ENCODE measurements at places on chromosomes 3 and 15.

DNA sequence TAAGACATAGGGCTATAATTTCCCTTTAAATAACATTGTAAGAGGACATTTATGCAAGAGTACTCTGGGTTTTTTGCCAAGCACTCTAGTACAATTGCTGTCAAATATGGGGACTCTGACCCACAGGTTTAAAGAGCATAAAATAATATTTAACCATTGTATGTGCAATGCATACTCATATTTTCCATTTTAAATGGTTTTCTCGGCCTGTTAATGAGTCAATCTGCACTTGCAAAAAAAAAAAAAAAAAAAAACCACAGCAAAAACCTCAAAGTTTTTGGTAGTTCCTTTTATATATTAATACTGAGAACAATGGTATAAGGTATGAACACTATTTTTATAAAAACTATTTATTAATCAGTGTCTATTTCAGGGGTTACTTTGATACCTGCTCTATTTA, 304.0 kb upstream of the CBLB start:
- DNase-seq = no peak

GRCh38 chr3:72970942-72971341, 25.7 kb upstream of the PPP4R2 start:
- no peak for DNase-seq

GRCh38 chr3:189334064-189334920, 162.5 kb downstream of the TPRG1 start:
- DNase-seq = no peak

DNA sequence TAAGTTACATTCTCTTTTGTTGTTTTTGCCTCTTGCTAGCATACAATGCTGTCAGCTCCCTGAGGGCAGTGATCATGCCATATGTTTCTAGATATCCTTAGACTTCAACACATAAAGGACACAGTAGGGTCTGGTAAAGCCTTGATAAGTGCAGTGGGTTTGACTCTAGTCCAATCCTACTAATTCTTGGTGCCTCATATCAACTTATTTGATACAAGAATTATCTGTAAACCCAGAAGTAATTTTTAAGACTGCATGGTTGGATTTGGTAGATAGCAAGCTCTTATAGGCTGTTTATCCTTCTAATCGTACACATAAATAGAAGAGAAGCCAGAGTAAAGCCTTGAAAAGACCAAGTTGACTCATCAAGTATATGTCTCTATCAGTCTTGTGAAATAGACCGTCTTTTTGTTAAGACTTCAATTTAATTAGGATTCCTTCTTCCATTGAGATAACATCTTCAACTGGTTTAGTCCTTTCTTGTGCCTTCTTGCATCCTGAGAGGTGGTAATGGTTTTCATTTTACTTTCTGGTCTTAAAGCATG, 265.6 kb upstream of the CDIN1 start:
- no peak for DNase-seq

DNA sequence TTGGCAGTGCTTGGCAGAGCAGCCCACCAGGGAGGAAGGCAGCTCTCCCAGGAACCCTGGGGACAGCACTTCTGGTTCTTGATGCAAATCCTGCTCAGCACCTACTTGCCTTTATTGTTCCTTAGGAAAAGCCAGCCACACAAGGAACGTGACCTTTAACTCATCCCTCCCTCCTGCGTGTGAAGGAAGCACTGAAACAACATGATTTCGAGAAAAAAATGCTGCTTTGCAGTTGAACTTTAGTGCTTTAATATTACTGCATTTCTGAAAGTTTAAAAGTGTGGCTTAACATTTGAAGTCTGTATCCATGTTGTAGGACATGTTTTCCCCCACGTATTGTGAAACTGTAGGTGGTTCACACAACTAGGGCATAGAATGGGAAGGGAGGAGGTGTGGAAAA, 50.4 kb upstream of the CTNNB1 start:
- DNase-seq = no peak

DNA sequence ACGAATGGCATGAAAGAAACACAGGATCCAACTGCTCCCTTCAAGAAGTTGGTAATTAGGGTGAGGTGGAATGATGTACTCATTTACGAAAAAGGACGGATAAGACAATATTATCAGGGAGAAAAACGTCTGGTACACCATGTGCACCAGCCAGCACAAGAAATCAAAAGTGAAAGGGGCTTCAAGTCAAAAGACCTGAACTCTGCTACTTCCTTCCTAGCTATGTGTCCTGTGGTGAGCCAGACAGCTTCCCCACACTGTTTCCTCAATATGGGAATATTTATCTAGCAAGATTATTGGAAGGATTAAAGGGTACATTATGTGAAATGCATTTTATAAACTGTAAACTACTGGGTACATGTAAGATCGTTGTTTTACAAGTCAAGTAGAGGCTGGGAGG, 33.9 kb downstream of the RAB27A start:
- DNase-seq = no peak

DNA sequence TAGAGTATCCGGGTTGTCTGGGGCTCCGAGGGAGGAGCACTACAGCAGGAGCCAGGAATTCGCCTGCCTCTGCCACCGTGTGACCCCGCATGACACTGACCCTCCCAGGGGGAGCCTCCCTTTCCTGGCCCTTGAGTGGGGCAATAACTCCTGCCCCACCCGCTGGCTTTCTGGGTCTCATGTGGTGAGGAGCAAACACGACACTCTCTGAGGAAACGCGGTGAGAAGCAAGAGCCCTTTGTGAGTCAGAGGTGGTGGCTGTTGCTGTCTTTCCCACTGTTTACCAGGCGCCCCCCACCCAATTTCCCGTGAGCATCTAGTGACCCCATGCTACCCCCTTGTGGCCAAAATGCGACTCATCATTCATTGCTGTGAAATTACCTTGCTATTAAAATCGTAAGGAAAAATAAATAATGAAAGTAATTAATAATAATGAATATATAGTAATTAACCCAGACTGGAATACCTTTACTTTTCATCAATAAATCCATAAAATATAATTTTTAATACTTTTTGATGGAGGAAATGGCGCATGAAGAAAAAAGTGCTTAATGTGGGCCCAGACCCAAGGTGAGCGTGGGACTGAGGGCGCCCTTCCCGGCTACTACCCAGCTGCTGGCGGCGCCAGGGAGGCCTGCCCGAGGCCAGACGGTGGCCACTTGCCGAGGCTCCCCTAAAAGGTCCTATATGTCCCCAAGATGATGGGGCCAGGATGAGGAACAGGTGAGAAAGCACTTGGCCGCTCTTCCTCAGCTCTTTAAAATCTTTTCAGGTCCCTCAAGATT, 29.3 kb downstream of the CCNL1 start:
- DNase-seq = peak; percentile 15

- DNase-seq = no peak
Measured at GRCh38 chr3:115095236-115095635, 51.9 kb downstream of the ZBTB20 start.

DNA sequence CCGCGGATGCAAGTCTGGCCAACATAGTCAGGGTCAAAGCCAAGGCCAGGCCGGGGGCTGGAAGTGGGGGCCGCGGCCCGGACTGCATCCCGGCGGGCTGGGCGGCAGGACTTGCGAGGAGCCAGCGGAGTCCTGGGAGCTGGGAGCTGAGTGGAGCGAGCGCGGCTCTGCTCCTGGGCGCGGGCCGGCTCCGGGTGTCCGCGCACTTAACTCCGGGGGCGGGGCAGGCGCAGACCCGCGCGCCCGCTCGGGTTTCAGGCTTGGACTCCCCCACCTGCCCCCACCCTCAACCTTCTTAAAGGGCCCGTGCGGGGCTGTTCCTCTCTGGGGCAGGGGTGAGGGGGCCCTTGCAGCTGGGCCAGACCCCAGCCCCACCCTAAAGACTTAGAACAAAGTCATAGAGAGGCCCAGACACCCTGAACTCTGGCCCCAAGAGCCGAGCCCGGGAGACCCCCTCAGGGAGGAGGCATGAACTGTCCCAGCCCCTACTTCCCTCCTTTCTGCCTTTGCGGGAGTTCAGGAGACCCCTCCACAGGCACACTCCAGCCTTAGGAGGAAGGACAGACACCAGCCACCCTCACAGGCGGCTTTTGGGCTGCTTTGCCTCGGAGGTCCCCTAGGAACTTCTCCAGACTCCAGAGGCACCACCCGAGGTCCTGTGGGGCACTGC, at the start of gene CSPG4:
CSPG4 (minus strand) TSS at position 181 of the 670 bp plus-strand sequence; CDS start at position 88, 93 bp downstream.
- DNase-seq = no peak

DNA sequence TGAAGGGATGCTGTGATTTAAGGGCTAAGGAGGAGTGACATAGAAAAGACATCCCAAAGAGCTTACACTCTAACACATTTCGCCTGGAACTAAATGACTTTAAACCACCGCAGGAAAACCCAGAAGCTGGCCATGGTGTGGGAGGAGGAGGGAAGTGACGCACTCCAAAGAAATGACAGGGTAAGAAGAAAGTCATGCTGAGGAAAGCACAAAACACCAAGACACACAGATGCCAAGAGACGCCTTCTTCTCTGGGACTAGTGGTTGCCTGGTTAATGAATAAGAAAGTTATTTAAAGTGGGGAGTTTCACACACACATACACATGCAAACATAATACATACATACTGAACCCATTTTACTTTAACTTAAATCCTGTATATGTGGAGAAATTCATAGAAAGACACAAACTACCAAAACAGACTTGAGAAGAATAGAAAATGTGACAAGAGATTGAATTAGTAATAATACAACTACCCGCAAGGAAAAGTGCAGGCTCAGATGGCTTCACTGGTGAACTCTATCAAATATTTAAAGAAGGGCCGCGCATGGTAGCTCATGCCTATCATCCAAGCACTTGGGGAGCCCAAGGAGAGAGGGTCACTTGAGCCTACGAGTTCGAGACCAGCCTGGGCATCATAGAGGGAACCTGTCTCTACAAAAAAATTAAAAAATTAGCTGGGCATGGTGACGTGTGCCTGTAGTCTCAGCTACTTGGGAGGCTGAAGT, 125.5 kb downstream of the NSMCE3 start:
- no peak for DNase-seq
